Stimulated activated CD4-positive, alpha-beta T cell treated with anti-CD3 and anti-CD28 coated beads, Interleukin-12 subunit alpha, Interleukin-12 subunit beta, amount 100 ng/mL, for 48 hours (primary cell): ENCODE measurements at places on chromosomes 7 and 10.
A peak's percentile ranks its signal among the peaks of the same experiment; 100 is the strongest.

- peak; percentile 35 for DNase-seq
Measured at GRCh38 chr10:73095481-73096021, 1.1 kb downstream of the P4HA1 start.

DNA sequence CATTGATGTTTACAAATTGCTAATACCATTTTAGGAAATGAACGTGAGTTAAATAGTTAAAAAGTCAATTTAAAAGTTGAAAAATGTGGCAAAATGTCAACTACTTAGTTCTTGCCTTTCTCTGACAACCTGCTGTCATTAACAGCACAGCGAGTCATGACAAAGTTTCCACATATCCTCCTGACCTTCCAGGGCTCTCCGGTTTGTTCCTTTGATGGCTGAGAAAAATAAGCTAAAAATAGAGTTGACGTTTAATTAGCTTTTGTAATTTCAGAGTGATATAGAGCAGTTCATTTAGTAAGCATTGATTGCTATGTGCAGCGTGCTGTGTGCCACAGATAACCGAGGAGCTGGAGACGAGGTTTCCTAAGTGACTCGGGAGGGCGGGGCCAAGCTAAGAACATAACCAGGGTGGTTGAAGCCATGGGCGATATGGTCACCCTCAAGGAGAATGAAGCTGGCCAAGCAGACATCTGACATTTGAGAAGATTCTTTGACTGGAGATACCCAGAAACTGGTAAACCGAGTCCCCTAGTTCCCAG, 47.9 kb downstream of the OGDH start:
- no peak for DNase-seq

DNA sequence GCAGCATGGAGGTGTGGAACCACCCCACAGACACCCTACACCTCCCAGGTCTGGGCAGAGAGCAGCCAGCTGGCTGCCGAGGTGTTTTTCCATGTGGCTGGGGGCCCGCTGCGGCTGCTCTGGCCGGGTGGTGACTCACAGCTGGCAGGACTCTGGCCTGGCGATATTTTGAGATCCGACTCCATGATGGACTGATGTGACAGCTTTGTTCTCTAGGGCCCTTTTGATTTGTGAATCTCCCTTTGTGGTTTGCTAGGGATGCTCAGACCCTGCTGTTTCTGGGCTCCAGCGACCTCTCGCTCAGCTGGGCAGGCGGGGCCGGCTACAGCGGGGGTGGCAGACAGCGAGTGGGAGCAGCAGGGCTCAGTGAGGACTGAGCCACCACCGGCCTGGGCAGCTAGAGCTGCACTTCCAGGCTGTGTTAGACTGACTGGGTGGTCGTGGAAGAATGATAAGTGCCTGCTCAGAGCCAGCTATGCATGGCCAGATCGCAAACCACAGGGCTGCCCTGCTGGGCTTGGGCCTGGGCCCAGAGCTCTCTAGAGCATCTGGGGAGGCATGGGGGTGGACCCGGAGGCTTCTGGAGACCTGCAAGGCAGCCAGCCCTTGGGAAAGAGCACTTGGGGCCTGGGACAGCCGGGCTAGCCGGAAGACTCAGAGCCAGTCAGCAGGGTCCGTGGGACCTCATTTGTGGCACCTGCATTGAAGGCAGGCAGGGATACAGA, 46.2 kb upstream of the GDF10 start:
- DNase-seq = no peak

DNA sequence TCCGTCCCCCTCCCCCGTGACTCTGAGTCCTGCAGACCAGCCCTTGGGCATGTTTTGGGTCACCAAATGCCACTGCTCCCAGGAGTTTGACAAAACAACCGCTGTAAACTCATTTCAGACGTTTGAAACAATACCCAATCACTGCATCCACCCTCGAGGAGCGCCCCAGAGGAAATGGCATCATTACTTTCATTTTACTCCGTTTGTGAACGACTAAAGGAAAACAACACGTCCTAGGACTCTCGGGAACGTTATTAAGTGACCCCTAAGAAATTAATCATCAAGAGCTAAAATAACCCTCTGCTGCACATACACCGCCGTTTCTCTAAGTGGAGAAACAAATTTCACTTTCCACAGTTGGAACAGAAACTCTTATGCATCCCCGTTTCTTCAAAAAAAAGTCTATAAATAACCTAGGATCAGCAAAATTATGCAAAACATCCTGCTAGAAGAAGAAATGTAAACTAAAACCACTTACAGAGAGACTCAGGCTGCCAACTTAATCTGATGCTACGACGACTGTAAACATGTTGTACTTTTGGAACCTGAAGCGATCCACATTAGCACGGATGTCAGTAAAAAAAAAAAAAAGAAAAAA, 109.9 kb upstream of the EFCAB10 start:
- no peak for DNase-seq

DNA sequence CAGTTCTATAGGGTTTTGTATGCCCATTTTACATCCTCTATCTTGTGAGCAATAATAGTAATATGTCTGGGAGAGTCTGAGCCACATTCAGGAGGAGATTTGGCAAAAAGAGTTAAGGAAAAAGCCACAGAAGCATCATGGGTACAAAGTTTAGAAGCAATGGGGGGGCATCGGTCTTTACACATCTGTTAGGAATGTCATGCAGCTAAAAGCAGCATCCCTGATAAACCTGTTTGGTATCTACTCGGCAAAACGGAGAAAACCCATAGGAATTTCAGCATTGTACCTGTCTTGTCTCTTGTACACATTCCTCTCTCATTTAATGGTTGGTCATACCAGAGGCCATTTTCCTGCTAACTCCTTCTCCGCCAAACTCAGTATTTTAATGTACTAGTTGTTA, 12.5 kb upstream of the HERPUD2 start:
- DNase-seq = no peak

DNA sequence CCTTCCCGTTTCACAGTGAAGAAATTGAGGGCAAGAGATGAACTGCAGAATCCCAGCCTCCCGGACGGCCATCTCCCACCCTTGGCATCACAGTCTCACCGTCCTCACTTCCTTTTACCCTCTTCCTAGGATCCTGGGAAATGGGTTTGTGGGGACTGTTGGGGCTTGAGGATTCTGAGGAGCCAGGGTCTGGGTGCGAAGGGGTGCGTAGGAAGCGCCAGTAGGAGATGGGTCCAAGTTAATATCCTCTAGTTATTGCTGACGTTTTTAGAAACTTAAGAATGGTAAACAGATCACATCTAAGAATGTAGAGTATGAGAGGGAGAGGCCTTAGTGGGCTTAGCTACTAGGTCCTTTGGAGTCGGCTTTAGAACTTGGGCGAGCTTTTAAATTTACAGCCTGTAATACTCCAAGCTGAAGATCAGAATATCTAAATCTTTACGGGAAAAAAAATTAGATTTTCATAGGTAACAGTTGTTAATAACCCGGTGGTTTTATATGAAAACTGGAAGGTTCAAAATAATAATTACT, 696 bp downstream of the MALSU1 start:
- no peak for DNase-seq

GRCh38 chr7:124263232-124263827, 230.5 kb upstream of the TMEM229A start:
- no peak for DNase-seq

GRCh38 chr7:79386688-79387422, 66.6 kb downstream of the MAGI2 start:
- no peak for DNase-seq

DNA sequence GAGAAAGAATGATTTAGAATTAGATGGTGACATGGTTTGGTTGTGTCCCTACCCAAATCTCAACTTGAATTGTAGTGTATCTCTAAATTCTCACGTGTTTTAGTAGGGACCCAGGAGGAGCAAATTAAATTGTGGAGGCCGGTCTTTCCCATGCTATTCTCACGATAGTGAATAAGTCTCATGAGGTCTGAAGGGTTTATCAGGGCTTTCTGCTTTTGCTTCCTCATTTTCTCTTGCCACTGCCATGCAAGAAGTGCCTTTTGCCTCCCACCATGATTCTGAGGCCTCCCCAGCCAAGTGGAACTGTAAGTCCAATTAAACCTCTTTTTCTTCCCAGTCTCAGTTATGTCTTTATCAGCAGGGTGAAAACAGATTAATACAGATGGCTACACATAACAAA, 167.4 kb upstream of the SVIL start:
- no peak for DNase-seq

DNA sequence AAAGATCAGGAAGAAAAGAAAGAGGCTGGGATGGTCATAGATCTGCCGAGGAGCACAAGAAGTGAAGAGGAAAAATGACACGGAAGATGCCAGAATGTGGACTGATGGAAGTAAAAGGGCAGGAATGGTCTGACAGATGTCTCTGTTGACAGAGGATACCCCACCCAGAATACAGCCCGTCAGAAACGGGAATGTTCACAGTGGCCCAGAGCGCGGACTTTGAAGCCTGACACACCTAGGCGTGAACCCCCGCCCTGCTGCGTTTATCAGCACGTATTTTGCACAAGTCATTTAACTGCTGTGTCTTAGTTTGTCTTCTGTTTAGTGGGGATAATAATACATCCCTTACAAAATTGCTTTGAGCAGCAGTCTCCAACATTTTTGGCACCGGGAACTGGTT, 27.1 kb downstream of the AKR1B1 start:
- no peak for DNase-seq

DNA sequence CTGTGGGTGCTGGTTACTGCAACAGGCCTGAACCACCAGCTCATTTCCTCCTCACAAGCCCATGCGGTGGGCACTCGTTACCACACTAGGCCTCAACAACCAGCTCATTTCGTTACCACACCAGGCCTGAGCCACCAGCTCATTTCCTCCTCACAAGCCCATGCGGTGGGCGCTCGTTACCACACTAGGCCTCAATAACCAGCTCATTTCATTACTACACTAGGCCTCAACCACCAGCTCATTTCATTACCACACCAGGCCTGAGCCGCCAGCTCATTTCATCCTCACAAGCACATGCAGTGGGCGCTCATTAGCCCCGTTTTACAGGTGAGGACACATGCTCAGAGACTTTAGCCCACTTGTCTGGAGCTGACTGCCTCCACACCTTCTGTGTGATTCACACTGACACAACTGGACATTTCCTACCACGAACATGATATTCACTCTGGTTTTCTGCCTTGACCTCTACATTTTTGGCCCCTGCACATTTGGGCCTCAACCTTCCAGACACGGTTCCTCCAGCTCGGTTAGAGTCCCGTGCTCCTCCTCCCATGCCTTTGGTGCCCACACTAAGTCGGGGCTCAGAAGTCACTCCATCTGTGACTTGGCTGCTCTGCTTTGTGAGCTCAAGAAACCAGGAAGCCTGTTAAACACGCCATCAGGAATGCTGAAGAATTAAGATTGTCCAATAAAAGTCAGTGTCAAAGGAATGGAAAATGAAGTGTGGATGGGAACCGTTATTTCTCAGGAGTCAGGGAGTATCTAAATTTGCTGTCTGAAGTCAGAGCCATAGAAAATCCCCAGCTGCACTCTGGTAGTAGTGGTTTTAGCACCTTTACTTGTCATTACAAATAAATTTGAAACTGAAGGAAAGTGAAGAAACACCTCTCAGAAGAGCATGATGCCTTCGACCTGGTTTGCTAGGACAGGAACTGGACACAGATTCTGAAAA, 55.8 kb upstream of the LANCL2 start:
- peak; percentile 78 for DNase-seq

DNA sequence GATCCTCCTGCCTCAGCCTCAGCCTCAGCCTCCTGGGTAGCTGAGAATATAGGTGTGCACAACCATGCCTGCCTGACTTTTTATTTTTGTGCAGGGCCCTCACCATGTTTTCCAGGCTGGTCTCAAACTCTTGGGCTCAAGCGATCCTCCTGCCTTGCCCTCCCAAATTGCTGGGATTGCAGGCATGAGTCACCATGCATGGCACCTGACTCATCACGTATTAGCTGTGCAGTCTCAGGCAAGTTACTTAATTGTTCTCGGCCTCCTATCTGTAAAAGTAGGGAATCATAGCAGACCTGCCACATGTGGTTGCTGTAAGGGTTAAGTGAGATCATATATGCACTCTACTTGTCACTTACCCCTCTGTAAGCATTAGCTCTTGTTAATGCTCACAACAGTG, 117.2 kb downstream of the ANLN start:
- no peak for DNase-seq

DNA sequence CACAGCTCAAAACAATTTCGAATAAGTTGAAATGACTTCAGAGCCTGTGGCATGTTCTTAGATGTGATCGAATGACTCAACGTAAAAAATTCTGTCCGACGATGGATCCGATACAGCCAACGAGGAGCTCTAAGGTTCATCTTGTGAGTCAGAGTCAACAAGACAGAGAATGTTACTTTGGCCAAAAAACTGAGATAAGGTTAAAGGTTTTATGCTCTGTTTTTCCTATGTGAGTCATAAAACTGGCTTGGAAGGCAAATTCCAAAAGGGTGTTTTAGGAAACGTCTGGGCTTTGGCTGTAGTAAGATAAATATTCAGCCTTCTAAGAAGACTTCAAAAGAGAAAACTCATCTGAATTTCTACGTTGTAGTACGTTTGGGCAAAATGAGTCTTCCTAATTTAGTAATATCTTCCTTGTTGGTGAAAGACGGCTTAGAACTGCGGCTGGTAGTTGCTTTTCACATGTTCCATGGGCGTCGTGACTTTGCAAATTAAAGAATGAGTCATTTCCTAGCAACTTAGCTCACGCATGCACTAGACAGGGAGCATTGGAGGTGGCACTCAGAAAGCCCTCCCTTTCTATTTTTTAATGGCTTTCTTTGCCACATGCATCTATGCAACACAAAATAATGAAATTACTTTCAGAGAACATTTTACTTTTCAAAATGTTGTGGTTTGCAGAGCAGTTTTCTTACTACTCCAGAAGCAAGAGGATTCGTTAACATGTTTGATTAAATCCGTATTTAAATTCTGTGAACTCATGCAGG, 28.2 kb downstream of the PFKP start:
- peak; percentile 39 for DNase-seq

DNA sequence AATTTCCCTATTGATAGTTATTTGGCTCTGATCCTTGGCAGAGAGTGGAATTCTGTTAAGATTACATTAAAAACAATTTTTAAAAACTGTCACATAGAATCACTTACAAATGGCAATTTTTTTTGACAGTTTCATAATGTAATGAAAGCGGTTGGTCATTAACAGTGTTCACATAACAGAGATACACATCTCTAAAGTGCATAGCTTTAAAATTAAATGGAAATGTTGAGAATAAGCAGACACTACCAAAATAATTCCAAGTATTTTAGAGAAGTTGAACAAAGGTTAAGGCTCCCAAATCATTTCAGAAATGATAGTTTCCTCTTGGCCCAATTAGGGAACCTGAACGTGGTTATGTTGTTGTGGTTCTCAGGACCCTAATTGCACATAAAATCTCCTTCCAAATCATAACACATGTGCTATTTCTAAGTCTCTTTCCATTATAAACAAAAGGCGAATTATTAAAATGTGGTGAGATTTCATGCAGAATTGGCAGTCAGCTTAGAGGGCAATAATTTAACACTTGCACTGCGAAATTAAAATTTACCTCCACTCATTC, 528.9 kb upstream of the FZD8 start:
- DNase-seq = no peak

DNA sequence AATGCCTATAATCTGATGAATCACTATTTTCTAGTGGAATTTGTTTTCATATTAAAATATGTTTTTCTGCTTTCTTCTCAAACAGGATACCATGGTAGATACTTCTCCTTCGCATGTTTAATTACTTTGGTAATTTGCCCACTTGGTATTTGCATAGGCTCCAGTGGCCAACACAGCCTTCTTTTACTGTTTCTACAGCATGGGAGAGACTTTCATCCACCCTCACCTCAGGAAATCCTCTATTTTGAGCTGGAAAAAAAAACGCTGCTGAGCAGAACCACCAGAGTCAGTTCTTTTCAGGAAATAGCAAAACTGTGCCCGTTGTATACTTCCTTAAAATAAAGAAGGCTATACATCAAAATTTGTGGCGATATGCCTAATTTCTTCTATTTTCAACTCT, 213.3 kb downstream of the MDFIC start:
- DNase-seq = no peak

GRCh38 chr7:1314021-1314907, 81.6 kb downstream of the UNCX start:
- DNase-seq = no peak
